ENCODE measurements at places on chromosomes 7 and 10.
A peak's percentile ranks its signal among the peaks of the same experiment; 100 is the strongest.

DNA sequence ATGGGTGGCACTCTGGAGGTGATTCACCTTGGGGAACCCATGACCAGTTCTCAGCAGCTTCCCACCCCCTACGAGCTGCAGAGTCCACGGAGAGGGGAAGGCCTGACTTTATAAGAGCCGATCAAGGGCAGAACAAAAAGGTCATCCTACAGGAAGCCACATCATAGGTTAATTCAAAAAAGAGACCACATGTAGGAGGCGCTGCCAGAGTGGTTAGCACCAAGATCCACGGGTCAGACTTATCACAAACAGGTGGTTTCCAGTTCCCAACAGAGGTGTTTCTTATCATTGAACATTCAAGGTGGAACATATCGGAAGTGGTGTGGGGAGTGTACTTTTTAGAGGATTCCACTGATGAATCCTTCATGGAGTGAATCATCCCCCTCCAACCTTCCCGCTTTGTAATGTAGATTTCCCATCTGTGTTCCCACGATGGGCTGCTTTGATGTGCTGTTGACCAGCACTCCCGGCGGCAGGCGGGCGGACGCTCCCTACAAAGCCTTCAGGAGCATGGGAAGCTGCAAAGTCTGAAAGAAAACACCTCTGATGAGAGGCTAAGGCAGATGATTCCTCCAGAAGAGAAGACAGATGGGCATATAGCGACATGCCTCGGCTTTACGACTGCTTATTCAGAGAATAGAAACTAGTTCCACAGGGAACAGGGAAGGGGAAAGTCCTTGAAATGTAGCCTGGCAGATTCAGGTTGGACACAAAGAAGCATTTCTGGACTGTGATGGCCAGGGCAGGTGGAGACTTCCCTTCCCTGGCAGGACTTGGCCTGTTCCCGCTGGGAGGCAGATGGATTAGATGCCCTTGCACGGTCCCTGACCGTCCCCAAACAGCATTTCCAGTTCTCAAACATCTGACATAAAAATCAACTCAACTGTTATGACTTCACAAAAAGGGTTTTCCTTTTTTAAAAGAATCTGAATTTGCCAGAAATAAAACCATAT lies 66.5 kb downstream of the AFAP1L2 start:
- DNase-seq, result peak; percentile 60

- DNase-seq, result no peak
Measured at GRCh38 chr10:82982110-82982608, 1107.2 kb downstream of the NRG3 start.

DNA sequence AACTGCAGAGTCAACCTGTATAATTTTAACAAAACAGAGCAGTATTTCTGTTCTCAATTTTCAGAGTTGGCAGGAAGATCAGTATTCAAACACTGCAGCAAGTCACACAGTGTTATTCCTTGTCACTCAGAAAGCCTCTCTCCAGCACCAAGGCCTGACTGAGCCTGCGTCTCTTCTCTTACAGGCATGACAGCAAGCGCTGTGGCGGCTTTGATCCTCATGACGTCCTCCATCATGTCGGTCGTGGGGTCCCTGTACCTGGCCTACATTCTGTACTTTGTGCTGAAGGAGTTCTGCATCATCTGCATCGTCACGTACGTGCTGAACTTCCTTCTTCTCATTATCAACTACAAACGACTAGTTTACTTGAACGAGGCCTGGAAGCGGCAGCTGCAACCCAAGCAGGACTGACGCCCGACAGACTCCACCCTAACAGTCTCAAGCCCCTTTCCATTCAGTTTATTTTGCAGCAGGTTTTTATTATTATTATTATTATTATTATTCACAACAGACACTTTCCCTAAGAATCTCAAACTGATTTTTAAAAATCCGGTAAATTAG lies 28.0 kb downstream of the GUSB start:
- DNase-seq, result no peak

GRCh38 chr7:153061910-153062528 lies 302.5 kb downstream of the ACTR3B start:
- no peak for DNase-seq

DNA sequence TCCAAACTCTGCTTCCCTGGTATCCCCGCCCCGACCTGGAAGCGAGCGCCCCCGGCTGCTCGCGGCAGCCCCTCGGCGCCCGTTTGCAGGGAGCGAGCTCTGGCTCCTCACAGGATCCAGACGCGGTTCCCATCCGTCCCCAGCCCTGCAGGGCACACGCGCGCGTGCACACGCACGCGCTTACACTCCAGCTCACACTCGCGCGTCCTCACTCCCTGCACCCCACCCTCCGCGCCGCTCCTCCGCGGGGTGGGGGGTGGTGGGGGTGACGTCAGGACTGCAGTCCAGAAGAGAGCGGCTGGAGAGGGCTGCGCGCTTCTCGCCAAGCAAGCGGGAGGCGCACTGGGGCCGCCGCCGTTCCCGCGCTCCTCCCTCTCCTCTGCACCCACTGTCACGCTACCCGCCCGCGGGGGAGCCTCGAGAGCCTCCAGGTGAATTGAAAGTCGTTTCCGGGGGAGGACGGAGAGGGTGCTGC lies 255.6 kb downstream of the OTUD1 start:
- DNase-seq, result no peak

DNA sequence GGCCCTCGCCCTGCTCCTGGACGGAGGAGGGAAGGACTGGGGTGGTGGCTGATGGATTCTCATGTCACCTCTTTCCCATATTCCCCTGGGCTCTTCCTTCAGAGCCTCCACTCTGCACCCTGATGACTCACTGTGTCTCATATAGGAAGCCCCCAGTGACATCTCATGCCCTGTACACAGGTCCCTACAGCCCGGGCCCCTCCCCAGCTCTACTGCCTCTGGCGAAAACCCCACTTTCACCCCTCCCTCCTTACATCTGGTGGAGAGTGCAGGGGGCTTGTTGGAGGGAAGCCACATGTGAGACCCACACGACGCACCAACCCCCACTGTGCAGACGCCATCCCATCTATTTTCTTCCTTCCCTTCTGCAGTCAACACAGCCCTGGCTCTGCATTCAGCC lies 72.8 kb upstream of the ZNF479 start:
- DNase-seq, result no peak

GRCh38 chr7:74039337-74039736 lies 11.4 kb downstream of the ELN start:
- no peak for DNase-seq

- no peak for DNase-seq
Measured at GRCh38 chr7:40721342-40721949, 586.6 kb downstream of the SUGCT start.

Data from stimulated activated naive CD8-positive, alpha-beta T cell treated with anti-CD3 and anti-CD28 coated beads, Interleukin-15, amount 100 ng/mL, for 72 hours (primary cell).